ENCODE measurements at places on chromosomes 11 and 22.

GRCh38 chr22:50605613-50606074, 5.1 kb downstream of the MAPK8IP2 start:
- no peak for DNase-seq

DNA sequence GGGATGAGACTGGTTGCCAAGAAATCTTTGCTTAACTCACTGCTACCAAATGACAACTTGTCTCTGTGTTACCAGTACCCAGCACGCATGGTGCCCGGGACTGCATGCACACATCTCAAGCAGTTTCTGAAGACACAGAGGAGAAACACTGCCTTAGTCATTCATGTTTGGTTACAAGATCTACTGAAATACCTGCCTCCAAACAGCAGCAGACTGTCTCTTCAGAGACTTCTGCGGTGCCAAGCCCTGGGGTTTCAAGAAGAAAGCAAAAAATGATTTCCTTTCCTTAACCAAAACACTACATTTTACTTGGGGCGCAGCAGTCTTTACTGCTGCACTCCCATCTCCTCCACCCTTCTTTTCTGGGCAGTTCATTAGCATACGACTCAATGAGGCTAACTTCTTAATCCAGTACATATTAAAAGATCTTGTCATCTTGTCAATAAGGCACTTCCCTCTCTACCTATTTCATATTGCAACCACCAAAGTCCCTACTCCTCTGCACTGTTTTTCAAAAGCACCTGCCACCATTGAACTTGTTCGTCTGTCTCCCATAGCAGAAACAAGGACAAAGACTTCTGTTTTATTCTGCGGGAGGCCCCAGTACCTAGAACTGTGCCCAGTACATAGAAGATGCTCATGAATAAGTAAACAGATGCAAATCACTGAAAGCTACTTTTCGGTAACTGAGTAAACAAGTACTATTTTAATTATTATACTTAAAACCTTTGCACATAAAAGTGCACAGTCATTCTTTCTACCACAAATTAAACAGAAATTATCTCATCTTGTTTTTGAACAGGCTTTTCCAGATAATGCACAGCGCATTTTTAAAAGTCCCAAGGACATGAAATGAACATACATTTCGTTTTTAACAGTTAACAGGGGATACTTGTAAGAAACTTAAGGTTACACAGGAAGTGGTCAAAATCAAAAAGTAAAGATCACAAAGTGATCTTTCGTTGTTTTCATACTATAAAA, 4.0 kb downstream of the NAP1L4 start:
- DNase-seq: no peak

DNA sequence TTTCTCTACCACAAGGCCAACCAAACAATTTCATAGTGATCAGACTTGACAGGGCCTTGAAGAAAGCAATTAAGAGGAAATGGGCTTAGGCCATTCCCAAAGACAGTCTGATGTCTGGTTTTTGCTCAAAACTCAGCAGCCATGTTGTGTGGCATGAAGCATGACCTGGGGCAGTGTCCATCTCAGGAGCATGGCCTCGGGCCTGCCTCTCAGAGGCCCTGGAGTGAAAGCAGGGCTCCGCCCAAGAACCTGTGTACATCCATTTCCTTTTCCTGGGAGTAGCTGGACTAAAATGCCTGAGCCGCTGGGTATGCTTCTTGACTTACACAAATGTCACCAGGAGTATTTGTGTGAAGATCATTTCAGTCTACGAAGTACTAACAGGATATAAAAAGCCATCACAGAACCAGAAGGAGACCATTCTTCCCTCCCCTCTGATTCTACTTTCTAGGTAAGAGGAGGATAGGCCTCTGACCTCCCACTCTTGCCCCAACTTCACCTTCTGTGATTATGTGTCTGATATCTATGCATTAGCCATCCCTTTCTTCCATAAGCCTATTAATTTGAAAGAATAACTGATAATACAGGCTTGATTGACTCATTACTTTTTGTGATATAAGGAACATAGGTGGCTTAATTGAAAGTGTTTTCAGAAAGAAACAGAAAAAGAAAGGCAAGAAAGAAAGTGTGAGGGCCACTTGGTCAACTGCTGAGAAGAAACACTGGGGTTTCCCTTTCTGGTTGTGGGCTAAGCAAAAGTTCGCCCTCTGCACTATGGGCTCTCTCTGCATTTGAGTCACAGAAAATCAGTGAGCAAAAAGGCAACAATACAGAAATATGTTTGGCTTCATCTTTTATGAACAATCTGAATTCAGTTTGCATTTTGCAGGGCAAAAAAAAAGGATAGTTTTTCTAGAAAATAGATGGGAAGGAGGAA, 188.6 kb upstream of the MTMR2 start:
- DNase-seq: no peak

DNA sequence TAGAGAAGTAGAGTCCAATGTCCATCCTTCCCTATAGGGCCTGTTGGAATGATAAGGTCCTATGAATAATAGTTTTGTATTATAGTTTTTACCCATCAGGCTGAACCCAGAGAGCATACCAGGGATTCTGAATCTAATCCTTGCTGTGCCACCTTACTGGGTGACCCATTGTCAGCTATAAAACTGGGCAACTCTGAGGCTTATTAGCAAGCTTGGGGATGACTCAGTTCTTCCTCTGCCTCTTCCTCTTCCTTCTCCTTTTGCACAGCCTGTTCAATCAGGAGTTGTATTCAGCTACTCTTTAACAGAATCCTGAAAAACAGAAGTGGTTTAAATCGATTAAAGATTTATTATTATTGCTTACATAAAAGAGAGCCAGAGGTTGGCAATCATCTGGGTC, 8.9 kb downstream of the HEPHL1 start:
- no peak for DNase-seq

- no peak for DNase-seq
These were observed 16.2 kb upstream of the RNASEH2C start for GRCh38 chr11:65736810-65737209.

- no peak for DNase-seq
These were observed 1309.6 kb upstream of the RAG2 start for GRCh38 chr11:37907436-37908218.

DNA sequence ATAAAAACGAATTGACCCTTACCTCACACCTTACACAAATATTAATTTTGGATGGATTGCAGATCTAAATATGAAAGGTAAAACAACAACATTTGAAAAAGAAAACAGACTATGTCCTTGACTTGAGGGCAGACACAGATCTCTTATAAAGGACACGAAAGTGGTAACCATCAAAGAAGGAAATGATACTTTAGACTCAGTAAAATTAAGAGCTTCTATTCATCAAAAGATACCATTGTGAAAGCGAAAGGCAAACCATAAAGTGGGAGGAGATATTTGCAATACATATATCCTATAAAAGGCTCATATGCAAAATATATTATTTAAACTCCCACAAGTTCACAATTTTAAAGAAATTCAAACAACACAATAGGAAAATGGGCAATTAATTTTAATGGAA, 5.0 kb downstream of the HEPACAM start:
- no peak for DNase-seq

DNA sequence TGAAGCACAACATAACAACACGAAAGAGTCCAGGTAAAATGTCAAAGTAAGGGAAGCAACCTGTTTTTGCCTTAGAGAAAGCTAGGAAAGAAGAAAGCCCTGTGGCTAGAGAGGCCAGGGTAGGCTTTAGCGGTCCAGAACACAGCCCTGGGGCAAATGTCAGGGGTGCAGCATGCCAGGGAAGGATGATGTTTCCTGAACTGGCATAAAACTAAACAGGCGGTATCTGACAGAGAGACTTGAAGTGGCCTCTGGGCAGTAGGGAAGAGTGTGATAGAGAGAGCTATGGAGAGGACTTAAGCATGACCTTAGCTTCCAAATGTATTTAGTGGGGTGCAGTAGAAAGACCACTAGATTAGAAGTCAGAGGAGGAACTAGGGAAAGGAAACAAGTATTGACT, 103.5 kb downstream of the KCNC1 start:
- DNase-seq: no peak

- DNase-seq: no peak
These were observed 29.6 kb downstream of the PAK1 start for GRCh38 chr11:77444261-77444660.

- DNase-seq: no peak
These were observed 66.6 kb upstream of the B3GAT1 start for GRCh38 chr11:134478611-134479010.

- no peak for DNase-seq
These were observed 393.5 kb downstream of the MN1 start for GRCh38 chr22:27408068-27408467.

DNA sequence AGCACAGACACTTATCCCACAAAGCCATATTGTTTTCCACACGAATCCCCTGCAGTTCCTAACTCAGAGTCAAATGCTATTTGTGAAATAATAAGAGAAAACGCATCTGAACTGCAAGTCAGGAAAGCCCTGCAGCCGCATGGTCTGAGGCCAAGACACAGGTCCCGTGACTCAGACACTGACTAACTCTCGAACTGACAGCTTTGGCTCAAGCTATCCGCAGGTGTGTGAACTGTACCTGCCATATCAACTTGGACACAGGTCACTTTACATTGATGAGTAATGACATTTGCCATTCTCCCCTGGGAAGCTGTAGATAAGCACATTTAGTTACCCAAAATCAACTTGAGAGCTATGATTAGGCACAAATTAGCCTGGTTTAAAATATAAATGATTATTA, 34.9 kb upstream of the NFRKB start:
- no peak for DNase-seq

- DNase-seq: no peak
These were observed 41.6 kb downstream of the PRCP start for GRCh38 chr11:82858556-82859091.

DNA sequence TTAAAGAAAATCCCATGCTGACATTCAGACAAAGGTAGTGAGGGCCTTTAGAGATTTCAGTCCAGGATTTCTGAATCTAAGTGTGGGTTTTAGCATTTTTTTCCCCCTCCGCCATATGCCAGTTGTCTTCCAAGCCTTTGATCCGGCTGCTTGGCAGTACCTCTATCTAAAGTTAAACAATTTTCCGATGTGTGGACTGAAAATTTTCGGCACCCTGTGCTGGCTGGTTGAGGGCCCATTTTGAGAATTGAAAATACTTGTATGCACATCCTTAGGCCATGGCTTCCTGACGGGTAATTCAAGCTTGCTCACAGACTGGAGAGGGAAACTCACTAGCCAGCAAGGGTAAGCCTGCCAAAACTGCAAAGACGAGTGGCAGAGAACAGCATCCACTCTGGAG, 131.9 kb upstream of the NARS2 start:
- DNase-seq: no peak

DNA sequence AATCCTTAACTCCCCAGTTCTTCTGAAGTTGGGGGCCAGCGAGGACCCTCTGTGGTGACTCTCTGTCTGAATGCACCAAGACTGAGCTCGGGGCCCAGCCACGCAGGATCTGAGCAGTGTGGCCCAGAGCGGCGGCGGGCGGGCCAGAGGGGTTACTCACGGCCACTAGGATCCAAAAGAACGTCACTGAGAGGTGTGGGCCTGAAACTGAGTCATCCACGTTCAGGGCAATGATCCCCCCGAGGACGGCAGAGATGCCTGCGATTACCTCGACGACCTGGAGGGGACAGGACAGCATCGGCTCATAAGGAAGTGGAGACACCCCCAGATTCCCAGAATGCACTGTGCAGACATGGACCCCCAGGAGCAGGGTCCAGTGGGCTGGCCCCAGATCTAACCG, 11.2 kb downstream of the MLC1 start:
- DNase-seq: no peak

DNA sequence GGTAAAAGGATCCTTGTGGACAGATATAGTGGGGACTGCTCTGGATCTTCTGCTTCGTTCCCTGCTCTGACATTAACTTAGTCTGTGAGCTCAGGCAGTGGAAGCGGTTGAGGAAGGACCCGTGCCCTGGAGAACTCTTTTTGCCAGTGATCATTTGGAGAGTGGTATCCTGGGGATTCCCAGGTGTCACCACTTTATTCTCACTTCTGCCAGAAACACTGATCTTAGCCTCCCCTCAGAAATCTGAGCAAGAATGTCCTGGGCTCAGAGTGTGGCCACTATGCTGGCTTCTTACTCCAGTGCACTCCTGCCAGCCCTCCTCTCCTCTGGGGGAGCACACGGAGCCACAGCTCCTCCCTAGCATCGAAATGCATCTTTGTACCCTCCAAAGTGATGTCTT, 7.6 kb upstream of the PHOX2A start:
- DNase-seq: no peak

- DNase-seq: no peak
These were observed 167.4 kb upstream of the NTM start for GRCh38 chr11:131203040-131203439.

DNA sequence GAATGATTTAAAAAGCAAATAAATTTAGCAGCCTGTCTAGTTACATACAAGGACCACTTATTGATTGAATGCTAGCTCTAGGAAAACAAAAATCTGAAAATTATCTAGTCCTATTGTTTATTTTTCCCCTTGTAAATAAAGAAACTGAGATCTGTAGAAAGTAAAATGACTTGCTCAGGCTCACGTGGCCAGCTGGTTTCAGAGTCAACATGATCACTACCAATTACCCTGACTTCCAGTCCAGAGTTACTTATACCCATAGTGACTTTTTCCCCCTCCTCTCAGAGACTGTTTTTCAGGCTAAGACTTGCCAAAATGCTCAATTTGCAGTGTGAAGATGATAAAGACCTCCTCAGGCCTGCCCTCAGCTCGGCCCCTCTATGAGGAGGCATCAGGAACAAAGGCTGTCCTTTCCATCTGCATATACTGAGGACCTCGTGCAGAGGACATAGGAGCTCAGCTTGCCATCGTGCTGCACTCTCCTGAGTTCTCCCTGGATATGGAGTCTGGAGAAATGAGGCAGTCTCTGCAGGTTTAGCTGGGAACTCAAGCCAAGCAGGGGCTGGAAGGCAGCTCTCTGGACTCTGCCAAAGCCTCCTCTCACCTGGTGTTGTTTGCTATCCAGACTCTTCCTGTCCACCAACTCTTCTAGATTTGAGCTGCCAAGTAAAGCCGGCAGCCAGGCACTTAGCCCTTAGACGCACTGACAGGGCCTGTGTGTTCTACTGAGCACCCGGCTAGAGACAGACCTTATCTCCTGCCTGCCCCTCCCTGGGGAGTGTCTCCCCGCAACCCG, 883.3 kb downstream of the NTM start:
- no peak for DNase-seq

DNA sequence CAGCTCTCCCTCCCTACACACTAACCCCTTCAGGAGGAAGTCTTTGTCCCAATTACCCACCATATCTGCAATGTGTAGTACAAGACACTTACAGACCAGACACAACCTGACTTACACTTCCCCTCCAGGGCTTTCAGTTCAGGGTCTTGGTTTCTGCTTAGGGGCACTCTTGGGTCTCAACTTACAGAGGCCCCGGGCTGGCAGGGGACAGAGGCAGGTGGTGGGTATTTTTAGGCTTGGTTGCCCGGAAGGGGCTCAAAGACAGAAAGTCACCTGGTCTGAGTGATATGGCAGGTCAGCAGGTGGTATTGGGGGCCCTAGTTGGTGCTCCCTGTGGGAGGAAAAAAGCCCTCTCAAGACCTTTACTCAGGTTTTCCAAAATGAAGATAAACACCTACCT, 3.4 kb upstream of the TMEM184B start:
- no peak for DNase-seq
